ENCODE measurements at places on chromosomes 4 and X.

DNA sequence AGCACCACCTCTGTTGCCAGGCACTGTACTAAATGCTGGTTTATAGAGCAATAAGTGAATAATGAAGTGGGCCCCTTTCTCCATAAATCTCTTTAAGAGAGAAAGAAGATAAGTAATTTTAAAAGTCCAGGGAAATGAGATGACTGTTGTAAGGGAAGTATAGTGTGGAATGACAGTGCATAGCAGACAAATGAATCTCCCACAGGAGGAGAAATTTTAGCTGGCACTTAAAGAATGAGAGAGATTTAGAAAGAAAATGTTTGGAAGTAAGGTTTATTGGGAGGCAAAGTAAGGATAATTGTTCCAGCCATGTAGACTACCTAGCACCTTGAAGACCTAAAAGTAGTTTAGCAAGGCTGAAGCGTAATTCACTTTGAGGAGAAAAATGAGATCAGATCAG lies 1081.1 kb upstream of the PABPC4L start:
- DNase-seq, result no peak

DNA sequence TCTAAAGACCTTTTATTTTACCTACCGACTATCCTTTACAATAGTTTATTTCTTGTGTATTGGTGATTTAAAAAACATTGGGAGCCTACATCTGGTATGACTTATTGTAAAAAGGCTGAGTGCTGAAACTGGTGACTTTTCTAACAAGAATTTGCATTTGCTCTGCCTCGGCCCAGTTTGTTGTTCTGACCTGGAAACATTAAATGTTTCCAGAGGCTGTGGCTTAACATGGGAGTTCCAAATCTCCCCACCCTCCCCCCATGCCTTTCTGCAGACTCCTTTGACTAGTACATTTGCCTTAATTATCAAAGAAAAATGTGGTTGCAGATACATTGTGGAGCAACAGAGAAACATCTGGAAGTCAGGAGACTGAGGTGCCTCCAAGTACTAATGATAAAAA lies 39.8 kb downstream of the SPCS3 start:
- DNase-seq, result no peak

DNA sequence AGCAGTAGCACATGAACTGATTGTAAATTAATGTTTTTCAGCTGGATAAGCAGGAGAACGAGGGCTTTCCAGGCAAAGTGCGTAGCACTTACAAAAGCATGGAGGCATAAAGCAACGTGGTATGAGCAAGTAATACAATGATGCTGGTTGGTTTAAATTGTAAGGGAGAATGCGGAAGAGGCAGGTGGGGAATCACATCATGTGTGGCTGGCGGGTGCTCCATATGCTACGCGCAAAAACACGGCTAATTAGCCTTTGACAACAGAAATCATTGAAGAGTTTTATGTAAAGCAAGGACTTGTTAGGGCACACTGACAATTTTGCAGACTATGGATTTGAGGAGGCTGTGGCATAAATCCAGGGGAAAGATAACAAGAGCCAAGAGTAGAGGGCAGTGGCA lies 14.6 kb downstream of the SYTL4 start:
- DNase-seq, result no peak

DNA sequence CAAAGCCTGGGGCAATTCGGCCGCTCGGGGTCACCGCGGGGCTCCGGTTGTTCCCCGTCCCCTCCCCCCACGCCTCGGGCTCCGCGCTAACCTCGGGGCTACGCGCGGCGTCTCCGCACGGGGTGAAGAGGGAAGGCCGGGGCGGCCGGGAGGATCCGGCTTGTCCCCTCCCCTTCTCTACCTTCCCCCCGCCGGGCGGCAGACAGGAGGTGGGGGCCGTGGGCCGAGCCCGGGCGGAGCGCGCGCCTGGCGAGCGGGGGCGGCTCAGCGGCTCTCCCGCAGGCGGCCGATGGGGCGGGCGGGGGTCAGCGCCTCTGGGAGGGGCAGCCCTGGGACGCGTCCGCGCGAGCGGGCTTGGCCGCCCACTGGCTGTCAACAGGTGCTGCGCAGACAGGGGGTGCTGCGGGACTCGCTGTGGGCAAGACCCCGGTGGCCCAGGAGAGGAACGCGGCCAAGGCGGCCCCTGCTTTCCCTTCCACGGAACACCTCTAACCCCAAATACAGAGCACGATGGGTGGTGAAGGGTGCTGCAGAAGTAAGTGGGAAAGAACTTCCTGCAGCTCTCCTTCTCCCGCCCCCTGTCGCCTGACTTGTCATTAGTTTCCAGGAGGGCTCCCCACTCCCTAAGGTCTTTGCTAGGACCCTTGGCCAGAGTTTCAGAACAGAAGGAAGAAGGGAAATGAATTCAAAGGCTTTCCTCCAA lies at the start of gene PDGFC:
Gene PDGFC, minus strand, starts transcription at position 124 of the 703 bp plus-strand sequence. CDS start 896 bp downstream, outside the sequence.
- DNase-seq, result peak; percentile 63

GRCh38 chrX:276581-277201 lies 4.5 kb upstream of the PLCXD1 start:
- DNase-seq, result no peak

DNA sequence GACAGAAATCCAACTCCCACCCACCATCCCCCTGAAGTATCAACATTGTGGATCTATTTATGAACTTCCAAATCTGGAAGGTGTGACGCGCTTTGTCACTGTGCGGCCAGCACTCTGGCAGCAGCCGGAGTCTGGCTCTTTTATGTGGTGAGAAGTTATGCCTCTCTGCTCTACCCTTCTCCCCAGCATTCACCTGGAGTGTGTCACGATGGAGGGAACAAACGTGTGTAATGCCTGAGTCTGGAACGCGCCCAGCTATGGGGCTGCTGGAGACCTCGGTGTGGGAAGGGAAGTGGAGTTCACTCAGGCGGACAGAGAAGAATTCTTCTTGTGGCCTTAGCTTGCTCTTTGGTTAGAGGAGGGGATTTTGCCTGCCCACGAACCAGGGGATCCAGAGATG lies 222.1 kb upstream of the RPL34 start:
- no peak for DNase-seq

GRCh38 chr4:45648846-45649245 lies 475.0 kb downstream of the GABRG1 start:
- no peak for DNase-seq

DNA sequence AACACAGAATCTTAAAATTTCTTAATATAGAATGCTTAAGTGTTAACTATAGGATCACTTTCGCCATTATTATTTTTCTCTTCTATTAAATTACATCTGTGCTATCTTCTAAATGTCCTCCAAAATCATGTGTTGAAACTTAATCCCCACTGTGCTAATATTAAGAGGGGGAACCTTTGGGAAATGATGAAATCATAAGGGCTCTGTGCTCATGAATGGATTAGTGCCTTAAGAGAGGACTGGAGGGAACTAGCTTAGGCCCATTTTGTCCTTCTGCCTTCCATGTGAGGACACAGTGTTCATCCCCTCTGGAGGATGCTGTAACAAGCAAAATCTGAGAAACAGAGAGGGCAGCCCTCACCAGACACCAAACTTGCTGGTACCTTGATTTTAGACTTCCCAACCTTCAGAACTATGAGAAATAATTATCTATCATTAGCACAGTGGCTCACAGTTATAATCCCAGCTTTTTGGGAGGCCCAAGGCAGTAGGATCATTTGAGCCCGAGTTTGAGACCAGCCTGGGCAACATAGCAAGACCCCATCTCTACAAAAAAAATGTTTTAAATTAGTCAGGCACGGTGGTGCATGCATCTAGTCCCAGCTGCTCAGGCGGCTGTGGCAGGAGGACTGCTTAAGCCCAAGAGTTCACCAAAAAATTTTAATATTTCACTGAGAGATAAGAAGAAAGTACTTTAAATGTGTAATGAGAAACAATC lies 26.3 kb downstream of the KLHL8 start:
- DNase-seq, result no peak

DNA sequence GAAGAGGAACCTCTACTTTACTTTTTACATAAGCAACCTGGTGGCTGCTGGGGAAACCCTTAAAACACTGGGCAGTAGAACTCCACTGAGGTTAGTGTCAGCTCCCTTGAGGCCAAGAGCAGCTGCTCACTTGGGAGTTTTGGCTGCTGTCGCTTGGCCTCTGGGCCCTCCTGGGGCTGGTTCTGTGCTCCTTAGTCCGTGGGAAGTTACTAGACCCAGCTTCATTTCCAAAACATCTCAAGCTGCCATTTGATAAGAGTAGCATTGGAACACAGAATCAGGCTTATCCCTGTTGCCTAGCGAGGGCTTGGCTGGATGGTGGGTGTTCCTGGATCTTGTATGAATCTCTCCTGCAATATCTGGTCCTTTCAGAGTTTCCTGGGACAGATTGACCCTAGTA lies 26.1 kb downstream of the RNF4 start:
- DNase-seq, result no peak

DNA sequence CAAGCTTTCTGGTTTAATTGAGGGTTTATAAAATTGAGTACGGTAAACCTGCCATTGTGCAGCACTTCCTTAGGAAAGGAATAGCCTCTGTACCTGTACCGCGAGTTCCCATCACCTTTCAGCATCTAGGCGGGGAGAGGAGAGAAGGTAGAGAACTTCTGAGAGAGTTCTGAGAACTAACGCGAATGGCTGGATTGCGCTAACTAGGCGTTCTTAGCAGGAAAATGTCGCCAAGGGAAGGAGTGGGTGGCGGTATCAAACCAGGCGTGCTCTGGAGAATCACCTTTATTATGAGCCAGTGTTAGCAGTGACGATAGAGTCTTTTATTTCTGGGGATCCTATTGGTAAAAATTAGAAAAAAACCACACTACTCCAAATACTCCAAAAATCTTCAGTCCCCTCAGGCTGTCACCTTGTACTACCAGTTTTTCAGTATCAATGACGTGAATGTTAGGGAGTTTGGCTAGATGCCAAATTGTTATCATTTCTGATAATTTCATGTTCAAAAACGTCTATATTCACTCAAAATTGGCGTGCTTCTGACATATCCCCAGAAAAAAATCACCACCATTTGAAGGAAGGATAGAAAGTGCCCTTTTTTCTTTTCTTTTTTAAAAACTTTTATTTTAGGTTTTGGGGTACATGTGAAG lies 1.4 kb downstream of the UGT8 start:
- DNase-seq, result no peak

GRCh38 chr4:98987720-98988119 lies 7.8 kb upstream of the METAP1 start:
- DNase-seq, result no peak

DNA sequence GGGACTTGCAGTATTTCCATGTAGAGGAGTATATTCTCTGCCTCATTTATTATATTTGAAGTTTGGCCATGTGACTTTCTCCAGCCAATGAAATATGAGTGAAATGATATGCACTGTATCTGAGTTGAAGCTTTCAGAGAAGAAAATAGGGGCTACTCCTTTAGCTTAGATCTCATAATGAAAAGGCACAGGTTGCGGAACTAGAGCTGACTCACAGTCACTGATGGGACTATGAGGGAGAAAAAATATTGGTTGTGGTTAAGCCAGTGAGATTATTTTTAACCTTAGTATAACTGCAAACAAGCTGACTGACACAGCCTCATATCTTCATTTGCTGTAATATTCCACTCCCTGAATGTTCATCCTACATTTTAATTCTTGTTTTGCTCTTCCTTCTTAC lies 1104.3 kb downstream of the RPA4 start:
- DNase-seq, result no peak

DNA sequence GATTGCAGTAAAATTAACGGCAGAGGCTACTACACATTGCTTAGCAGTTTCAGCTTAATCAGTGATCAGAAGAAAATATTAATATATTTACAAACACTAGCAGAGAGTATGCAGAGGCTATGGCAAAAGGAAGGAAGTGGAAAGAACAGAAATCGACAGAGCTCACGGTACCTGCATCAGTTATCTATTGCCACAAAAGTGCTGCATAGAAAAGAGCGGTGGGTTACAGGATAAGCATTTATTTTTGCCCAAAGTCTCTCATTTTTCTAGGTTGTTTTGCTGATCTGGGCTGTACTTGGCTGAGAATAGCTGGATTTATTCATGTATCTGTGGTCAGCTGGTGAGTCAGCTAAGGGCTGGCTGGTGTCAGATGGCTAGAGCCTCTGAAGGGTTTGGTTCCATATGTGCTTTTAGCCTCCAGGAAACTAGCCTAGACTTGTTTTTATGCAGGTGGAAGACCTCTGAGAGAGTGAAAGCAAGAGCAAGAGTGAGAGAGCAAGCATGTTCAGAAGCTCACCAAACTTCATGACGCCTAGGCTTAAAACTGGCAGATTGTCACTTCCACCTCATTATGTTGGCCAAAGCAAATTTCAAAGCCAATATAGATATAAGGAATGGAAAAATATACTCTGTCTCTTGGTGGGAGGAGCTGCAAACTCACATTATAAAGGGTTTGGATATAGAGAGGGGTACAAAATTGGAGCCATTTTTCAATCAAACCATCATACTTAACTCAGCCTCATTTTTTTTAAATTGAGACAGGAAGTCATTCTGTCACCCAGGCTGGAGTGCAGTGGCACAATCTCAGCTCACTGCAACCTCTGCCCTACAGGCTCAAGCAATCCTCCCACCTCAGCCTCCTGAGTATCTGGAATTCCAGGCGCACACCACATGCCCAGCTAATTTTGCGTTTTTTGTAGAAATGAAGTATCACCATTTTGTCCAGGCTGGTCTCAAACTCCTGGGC lies 153.2 kb upstream of the RPL34 start:
- DNase-seq, result no peak

- DNase-seq, result no peak
Observed at GRCh38 chrX:80138938-80139337, 124.4 kb downstream of the TBX22 start.

GRCh38 chr4:47498899-47499298 lies 13.8 kb downstream of the ATP10D start:
- no peak for DNase-seq

DNA sequence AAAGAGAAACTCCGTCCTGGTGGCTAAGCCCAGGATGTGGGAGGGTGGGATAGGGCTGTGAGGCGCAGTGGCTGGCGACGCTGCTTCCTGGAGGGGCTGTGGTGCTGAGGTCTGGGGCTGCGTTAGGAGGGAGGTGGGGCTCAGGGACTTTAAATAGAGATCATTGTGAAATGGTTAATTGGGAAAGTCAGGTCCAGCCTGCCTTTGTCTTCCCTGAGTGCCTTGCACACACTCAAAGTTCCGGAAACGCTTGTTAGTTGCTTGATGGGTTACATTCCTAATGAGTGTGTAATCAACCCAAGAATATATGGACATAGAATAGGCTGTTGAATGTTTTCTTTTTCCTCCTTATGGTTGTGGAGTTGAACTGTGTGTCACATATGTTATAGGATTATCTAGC lies 55.7 kb upstream of the CLDN34 start:
- no peak for DNase-seq

DNA sequence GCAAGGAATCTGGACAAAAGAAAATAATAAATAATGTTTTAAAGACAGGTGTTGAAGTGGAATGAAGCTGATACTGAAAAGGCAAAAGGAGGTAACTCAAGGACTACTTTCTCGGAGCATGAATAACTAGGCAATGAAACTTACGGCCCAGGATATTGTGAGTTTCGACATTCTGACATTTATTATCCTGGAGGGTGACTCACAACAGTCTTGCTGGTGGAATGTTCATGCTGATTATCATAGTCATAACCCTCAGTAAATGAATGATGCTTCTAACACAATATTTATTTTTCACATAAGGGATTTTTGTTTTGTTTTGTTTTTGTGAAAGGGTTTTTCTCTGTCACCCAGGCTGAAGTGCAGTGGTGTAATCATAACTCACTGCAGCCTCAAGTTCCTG lies 147.0 kb upstream of the HPGD start:
- DNase-seq, result no peak

- DNase-seq, result no peak
Observed at GRCh38 chr4:79958466-79959264, 114.4 kb downstream of the ANTXR2 start.
